Testis (tissue), 5 donors: ENCODE measurements at places on chromosomes 5 and 9. TPM values are rescaled to one million over a fixed set of nuclear protein-coding genes. Genes with fewer than 3 reads are reported as not detected.

DNA sequence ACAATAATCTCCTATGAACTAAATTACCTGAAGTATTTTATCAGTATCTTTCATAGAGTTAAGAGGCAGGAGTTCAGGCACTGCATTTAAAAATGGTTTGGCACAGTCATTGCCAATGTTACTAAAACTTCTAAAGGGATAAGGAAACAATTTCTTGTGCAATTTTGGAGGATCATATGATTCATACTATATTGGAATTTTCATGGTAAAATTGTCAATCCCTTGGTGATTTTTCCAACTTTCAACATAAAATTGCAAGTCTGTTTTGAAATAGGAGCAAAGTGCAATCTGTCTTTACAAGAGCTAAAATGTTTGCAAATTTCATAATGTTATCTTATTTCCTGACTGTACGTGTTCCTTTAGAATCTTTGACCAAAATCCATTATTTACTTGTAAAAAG is 211.1 kb downstream of the DMRTA1 start:
- H3K36me3 ChIP-seq: no peaks in the 10 kb centered on the region
- no peaks in the 10 kb centered on the region for H3K4me1 ChIP-seq
- no peak overlapping the region for H3K4me3 ChIP-seq
- H3K27ac ChIP-seq: no peak overlapping the region
- H3K27me3 ChIP-seq: no peaks in the 10 kb centered on the region
- DNase-seq: no peak

GRCh38 chr5:142976861-142977260 is 206.7 kb downstream of the ARHGAP26 start:
- H3K27me3 ChIP-seq: no peaks in the 10 kb centered on the region
- DNase-seq: no peak
- H3K4me1 ChIP-seq: peaks cover 5% of the 10 kb centered on the region
- no peaks in the 10 kb centered on the region for H3K36me3 ChIP-seq

- H3K4me3 ChIP-seq: no peak overlapping the region
- DNase-seq: no peak
- no peaks in the 10 kb centered on the region for H3K36me3 ChIP-seq
- no peak overlapping the region for H3K27ac ChIP-seq
- H3K4me1 ChIP-seq: no peaks in the 10 kb centered on the region
- no peaks in the 10 kb centered on the region for H3K27me3 ChIP-seq
Observed at GRCh38 chr5:10220248-10220647, 29.4 kb downstream of the ATPSCKMT start.

DNA sequence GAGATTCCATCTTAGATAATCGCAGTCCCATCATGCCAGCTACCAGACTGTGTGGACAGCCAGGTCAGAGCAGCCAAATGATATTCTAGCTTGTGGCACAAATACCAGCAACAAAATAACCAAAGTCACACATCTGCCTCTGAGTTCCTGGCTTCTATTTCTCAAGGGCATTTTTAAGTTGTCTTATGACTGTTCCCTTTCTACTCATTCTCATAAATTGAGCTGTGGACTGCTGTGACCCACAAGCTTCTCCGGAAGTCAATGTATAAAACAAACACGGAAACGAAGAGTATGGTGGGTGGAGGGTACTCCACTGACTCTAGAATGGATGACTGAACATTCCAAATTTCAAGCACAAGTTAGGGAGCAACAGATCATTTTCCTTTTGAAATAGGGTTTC is 43.9 kb downstream of the PDCD1LG2 start:
- no peaks in the 10 kb centered on the region for H3K4me1 ChIP-seq
- no peak for DNase-seq
- no peaks in the 10 kb centered on the region for H3K36me3 ChIP-seq
- H3K27me3 ChIP-seq: no peaks in the 10 kb centered on the region
- H3K27ac ChIP-seq: no peak overlapping the region

DNA sequence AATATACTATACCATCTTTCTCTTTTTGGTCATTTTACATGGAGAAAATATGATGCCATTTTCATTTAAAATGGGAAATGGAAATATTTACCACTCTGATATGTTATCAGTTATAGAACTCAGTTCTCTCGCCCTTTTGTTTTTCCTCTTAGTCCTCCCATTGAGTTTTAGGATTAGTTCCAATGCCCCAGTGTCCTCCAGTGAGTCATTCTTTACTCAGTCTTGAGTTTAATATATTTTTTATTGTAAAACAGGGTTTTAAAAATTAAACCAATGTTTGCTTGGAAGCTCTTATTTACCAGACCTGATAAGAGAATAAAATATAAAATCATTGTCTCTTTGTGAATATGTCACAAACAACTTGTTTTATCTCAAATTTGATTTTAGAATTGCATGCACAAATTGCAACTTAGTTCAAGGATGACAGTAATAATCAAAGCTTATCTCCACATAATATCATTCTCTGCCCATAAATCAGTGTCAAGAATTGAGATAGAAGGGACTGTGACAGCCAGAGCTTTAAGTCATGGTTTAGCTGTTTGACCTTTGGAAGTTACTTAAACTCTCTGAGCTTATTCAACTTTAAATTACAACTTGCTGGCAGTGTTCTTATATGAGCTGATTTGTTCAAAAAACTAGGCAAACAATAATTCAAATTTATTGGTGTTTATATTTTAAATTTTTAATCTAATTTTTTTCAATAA is 166.4 kb downstream of the PAM start:
- no peaks in the 10 kb centered on the region for H3K4me1 ChIP-seq
- no peaks in the 10 kb centered on the region for H3K36me3 ChIP-seq
- no peak for DNase-seq
- no peak overlapping the region for H3K27ac ChIP-seq

DNA sequence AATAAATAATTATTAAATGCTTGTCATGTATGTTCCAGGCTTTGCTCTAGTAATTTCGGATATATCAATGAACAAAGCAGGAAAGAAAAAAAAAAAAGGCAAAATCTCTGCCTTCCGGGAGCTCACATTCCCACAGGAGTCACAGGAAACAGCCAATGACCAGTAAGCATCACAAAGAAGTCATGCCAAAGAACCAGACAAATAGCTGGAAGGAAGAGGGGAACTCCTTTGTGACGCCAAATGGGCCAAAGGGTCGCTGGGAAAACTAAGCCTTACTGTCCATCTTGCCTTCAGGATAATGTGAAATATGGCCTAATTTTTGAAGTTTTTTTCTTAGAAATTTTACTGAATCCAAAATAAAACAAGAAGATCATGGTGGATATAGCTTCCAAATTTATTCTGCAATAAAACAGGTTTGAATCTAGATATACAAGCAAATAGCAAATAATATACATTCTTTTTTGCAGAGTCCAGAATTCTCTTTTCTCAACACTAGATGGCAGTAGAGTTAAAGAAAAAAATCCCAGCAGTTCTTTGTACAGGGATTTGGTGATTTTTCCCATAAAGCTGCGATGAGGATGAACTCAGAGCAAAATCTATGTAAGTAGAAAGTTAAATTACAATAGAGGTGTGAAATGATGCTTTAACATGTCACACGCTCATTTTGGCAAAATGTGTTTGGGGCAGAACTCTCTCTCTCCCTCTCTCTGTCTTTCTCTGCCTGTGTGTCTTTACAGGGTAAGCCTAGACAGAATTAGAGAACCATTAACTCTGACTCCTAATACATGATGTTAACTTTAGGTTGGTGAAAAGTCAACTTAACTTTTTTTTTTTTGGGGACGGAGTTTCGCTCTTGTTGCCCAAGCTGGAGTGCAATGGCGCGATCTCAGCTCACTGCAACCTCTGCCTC is 60.0 kb upstream of the TUT7 start:
- H3K27ac ChIP-seq: no peak overlapping the region
- no peak overlapping the region for H3K4me3 ChIP-seq
- no peaks in the 10 kb centered on the region for H3K4me1 ChIP-seq

GRCh38 chr9:134304261-134304660 is 22.0 kb upstream of the RXRA start:
- no peaks in the 10 kb centered on the region for H3K27me3 ChIP-seq
- H3K27ac ChIP-seq: no peak overlapping the region
- no peaks in the 10 kb centered on the region for H3K4me1 ChIP-seq
- DNase-seq: no peak

- H3K4me3 ChIP-seq: no peak overlapping the region
- no peaks in the 10 kb centered on the region for H3K36me3 ChIP-seq
- DNase-seq: peak; percentile 95
- H3K4me1 ChIP-seq: peaks cover 17% of the 10 kb centered on the region
Observed at GRCh38 chr9:36148311-36149051, 11.9 kb downstream of the GLIPR2 start.

PCDHGB5 gene
- 36.4 TPM for total RNA-seq

DNA sequence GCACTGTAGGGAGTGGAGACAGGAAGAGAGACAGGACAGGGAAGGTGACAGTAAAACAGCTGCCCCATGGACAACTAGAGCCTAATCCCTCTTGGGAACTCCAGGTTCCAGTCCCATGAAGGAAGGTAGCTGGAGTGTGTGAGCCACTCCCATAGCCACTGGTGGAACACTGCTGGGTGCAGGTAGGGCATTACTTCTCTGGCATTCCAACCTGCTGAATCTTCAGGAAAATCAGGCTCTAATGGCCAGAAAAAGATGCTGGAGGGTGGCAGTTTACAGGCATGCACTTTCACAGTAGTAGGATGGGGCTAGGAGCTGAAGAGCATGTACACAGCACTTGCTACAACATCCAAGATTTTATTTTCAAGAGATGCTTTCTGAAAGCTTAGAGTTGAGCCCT is 259.4 kb downstream of the AUH start:
- H3K36me3 ChIP-seq: no peaks in the 10 kb centered on the region
- H3K4me1 ChIP-seq: peaks cover 15% of the 10 kb centered on the region
- H3K4me3 ChIP-seq: no peak overlapping the region
- H3K27ac ChIP-seq: no peak overlapping the region
- H3K27me3 ChIP-seq: no peaks in the 10 kb centered on the region

DNA sequence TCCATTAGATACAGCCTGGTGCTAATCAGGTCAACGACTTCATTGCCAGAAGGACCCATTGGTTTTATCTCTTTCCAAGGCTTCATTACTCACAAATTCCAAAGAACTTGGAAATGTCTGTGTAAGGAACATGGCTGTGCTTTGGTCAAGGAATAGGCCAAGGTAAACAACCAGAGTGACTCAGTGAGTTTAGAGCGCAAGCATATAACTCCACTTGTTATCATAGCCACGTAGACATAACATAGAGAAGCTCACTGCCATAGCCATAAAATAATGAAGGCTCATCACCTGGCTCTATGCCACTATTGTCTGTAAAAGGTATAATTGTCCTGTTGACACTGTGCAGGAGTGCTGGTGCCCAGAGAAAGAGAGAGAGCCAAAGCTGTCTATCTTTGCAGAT is 139.3 kb upstream of the PLCXD3 start:
- no peak for DNase-seq
- H3K36me3 ChIP-seq: no peaks in the 10 kb centered on the region
- no peaks in the 10 kb centered on the region for H3K27me3 ChIP-seq
- H3K4me1 ChIP-seq: no peaks in the 10 kb centered on the region

- DNase-seq: no peak
- H3K4me3 ChIP-seq: no peak overlapping the region
- no peaks in the 10 kb centered on the region for H3K4me1 ChIP-seq
- H3K27ac ChIP-seq: no peak overlapping the region
- no peaks in the 10 kb centered on the region for H3K36me3 ChIP-seq
Observed at GRCh38 chr9:128206916-128207910, 4.0 kb downstream of the DNM1 start.

GRCh38 chr5:91158011-91158410 is 225.1 kb downstream of the ARRDC3 start:
- H3K27ac ChIP-seq: no peak overlapping the region
- H3K27me3 ChIP-seq: no peaks in the 10 kb centered on the region
- no peak for DNase-seq
- peaks cover 7% of the 10 kb centered on the region for H3K4me1 ChIP-seq

DNA sequence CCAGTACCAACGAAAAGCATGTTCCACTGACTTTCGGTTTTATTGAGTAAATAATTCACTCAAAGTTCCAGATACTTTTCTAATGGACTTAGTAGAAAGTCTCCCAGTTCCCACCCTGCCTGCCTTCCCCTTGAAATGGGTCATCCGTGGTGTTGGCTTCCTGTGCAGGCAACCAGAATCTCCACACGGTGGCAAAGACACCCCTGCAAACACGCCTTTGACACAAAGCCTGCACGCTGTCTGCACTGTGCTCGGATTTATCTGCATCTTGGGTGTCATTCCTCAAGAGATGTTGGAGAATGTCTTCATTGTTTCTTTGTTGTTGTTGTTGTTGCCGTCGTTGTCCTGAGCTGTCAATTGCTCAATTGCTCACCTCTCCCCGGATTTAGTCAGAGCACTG is 150.0 kb upstream of the IRX2 start:
- H3K27me3 ChIP-seq: no peaks in the 10 kb centered on the region
- H3K4me3 ChIP-seq: no peak overlapping the region
- no peak for DNase-seq

PSD2 gene
- total RNA-seq: 1.9 TPM

DNA sequence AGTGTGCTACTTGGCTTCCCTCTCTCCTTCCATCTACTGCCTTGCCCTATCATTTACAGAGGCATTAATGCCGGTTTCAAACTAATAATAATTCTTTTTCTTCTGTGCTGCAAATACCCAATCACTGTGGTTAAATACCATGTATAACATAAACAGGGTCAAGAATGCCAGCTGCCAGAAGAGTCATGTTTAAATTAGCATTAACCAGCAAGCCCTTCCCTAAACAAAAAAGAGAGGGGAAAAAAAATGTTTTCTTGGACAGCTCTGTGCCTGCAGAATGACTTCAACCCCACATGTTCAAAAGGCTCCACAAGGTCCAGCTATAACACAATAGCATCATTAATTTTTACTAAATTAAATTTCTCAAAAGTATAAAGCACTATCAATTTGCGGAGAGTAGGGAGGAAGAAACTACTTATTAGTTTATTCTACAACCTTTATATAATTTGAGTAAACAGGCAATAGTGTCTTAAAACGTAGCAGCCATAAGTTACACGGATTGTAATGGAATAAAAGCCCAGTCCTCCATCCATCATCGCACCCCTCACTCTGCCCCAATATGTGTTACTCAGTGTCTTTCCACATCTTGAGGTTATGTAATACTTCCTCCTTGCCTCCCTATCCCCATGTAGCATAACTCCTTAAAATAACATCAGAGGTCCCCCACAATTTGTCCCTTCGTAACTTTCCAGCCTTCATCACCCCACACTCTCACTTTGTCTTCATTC is 3.9 kb downstream of the LPAR1 start:
- no peaks in the 10 kb centered on the region for H3K27me3 ChIP-seq
- no peak for DNase-seq
- H3K4me3 ChIP-seq: no peak overlapping the region
- no peaks in the 10 kb centered on the region for H3K36me3 ChIP-seq

GRCh38 chr5:35832762-35833161 is 23.9 kb upstream of the IL7R start:
- no peaks in the 10 kb centered on the region for H3K27me3 ChIP-seq
- DNase-seq: no peak
- H3K4me3 ChIP-seq: no peak overlapping the region
- H3K27ac ChIP-seq: no peak overlapping the region

GRCh38 chr9:113863345-113863744 is 12.8 kb upstream of the ZNF618 start:
- H3K27me3 ChIP-seq: no peaks in the 10 kb centered on the region
- no peak overlapping the region for H3K4me3 ChIP-seq
- H3K4me1 ChIP-seq: no peaks in the 10 kb centered on the region
- H3K27ac ChIP-seq: no peak overlapping the region
- H3K36me3 ChIP-seq: no peaks in the 10 kb centered on the region
